ENCODE measurements at places on chromosomes 5 and 9.
A peak's percentile ranks its signal among the peaks of the same experiment; 100 is the strongest.

- no peak for DNase-seq
These were observed 68.1 kb downstream of the MEGF10 start for GRCh38 chr5:127358740-127359139.

GRCh38 chr5:115463983-115464382 is 80.6 kb downstream of the FEM1C start:
- DNase-seq, result no peak

GRCh38 chr9:2072752-2073405 is 57.7 kb downstream of the SMARCA2 start:
- no peak for DNase-seq

DNA sequence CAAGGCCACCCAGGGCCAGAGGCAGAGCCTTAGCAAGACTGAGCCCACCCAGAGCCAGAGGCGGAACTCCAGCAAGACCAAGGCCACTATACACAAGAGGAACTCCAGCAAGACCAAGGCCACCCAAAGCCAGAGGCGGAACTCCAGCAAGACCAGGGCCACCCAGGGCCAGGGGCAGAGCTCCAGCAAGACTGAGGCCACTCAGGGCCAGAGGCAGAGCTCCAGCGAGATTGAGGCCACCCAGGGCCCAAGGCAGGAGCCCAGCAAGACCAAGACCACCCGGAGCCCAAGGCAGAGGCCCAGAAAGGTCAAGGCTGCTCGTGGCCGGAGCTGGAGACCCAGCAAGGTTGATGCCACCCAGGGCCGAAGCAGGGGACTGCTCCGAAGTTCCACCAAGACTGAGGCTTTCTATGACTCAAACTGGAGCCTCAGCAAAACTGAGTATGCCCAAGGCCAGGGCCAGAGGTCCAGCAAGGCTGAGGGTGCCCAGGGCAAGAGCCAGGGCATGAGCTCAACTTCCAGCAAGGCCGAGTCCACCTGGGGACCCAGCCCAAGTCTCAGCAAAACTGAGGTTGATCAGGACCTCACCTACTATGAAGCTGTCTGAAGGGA is 4.2 kb downstream of the TOR2A start:
- no peak for DNase-seq

- no peak for DNase-seq
These were observed 679 bp downstream of the SMC5 start for GRCh38 chr9:70259512-70259802.

GRCh38 chr5:34728236-34728635 is 72.1 kb downstream of the RAI14 start:
- no peak for DNase-seq

DNA sequence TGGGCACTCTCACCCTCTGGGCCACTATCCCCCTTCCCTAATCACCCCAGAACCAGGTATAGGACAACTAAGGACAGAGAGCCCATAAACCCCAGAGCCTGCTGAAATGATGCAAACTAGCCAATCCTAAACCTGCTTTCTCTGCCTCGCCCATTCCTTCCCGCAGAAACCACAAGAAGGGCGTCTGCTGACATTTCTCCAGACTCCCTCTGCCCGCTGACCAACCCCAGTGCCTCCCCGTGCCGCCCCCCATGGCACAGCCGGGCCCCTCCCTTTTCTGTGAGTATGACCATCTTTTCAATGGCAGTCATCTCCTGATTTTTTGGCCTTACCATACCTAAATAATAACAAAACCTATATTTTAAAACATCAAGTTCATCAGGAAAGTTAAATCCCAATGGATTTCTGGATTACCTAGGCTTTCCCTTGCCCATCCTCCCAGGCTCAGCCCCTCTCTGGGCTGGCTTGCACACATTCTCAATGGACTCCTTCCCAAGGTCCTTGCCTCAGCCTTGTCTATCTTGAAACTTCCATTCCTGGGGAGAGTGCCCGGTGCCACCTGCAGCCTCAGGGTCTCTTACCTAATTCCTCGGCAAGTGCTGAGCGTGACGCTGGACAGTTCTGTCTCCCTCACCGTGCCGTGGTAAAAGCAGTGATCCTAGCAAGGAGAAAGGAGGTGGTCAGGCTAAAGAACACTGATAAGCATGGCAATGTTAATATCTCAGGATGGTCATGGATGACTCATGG is 45.2 kb downstream of the ADAM19 start:
- DNase-seq, result no peak

DNA sequence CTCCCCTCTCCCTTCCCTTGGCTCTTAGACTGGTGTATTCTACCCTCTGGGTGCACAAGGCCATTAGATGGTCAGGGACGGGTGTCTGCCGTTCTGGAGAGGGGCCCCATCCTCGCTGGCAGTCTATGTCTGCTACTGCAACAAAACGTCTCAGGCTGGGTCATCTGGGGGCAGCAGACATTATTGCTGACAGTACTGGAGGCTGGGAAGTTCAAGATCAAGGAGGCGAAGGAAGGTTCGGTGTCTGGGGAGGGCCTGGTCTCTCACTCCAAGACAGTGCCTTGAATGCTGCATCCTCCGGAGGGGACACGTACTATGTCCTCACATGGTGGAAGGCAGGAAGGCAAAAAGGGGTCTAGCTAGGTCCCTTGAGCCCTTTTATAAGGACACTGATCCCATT is 93.4 kb upstream of the COL5A1 start:
- DNase-seq, result no peak

- DNase-seq, result no peak
These were observed 29.1 kb downstream of the ADAMTS2 start for GRCh38 chr5:179316111-179316551.

- no peak for DNase-seq
These were observed 94.5 kb downstream of the F2RL2 start for GRCh38 chr5:76528547-76529331.

GRCh38 chr9:97675655-97676054 is 21.5 kb downstream of the XPA start:
- DNase-seq, result no peak

DNA sequence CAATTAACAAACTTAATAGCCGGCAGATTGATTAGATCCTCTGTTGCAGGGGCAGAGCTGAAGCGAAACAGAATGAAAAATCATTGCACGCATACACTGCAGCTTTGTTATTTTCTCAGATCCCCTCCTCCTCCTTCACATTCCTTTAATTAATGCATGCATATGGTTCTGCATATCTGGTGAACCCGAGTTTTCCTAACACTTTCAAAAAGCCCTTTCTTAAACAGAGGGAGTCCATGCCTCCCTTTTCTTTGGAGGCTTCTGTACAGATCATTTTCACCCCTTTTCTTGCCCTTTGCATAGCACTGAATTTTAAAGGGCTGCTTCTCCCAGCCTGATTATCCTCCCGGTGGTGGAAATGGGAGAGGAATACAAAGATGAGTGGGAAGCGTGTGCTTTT is 136.6 kb upstream of the TBCA start:
- DNase-seq, result no peak

GRCh38 chr5:80246001-80246758 is 9.7 kb downstream of the SERINC5 start:
- DNase-seq, result no peak

- DNase-seq, result no peak
These were observed 130.5 kb upstream of the CPEB4 start for GRCh38 chr5:173757403-173758209.

DNA sequence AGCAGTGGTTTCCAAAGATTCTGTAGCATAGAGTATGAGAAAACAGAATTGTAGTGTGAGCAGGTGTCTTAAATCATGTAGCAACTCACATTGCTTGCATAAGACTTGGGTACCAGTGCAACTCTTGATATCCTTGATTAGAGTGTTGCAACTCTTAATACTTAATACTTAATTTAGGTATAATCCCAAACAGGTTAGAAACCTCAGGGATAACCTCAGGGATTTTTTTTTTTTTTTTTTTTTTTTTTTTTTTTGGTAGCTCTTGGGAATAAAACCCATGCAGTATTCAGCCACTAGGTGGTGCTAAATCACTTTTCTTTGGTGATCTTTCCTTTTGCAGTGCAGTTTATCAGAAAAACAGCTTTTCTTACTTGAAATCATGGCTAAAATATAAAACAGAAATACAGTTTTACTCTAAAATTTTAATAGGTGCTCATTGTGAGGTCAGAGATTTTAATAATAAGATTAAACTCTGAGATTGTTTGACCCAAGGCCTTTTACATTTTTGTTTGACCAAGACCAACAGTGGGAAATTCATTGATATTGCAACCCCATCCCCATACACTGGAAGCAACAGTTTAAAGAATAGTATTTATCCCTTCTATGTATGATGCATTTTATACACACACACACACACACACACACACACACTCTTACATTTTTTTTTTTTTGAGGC is 55.3 kb downstream of the ERAP1 start:
- DNase-seq, result peak; percentile 33

GRCh38 chr9:38016375-38017135 is 52.5 kb downstream of the SHB start:
- no peak for DNase-seq

DNA sequence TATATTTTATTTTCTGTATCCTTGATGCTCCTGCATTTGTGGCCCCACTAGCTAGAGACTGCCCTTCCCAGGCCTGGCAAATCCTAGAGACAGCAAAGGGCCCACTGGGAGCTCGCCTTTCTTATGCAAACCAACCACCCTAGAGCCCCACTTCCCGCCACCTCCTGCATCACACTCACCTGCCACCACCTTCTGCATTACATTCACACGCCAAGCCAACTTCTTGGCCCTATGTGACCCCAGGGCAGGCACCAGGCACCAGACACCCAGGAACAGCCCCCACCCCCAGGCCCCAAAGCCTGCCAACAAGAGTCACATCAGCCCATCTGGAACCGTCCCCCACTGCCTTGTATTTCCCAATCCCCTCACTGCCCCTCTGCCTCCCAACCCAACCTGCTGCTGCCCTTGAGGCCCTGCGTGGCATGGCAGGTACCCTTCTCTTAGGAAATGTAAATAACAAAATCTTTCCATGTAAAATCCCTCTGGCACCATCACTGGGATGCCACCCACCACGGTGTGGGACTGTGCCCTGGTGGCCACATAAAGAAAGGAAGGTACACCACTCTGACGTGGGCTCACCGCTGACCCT is 22.0 kb downstream of the ROR2 start:
- no peak for DNase-seq

DNA sequence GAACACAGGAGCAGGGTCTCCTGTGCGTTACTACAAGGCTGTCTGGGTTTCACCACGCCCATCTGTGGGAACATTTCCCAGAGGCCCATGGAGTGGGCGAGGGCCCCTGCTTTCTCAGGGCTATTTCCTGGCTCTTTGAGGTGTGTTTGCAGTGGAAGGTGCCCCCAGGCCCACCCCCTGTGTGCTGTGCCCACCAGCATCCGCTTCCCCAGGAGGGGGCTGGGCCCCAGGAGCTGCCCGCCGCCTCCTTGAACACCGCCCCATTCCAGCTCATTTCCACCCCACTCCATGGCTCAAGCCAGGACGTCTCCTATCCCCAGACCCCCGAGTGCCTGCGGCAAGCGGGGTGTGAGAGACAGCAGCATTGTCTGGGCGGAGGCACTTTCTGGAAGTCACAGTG is 70.5 kb downstream of the NEK6 start:
- no peak for DNase-seq

DNA sequence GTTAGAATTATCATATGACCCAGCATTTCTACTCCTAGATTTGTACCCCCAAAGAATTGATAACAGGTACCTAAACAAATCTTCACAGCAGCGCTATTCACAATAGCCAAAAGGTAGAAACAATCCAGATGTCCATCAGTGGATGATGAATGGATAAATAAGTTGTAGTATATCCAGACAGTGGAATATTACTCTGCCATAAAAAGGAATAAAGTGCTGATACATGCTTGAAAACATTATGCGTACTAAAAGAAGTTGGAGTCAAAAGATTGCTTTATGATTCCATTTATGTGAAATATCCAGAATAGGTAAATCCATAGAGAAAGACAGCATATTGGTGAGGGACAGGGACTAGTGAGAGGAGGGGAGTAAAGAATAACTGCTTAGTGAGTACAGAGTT is 26.0 kb downstream of the MTREX start:
- DNase-seq, result no peak

- DNase-seq, result no peak
These were observed 157.1 kb upstream of the MPDZ start for GRCh38 chr9:13436591-13436990.

DNA sequence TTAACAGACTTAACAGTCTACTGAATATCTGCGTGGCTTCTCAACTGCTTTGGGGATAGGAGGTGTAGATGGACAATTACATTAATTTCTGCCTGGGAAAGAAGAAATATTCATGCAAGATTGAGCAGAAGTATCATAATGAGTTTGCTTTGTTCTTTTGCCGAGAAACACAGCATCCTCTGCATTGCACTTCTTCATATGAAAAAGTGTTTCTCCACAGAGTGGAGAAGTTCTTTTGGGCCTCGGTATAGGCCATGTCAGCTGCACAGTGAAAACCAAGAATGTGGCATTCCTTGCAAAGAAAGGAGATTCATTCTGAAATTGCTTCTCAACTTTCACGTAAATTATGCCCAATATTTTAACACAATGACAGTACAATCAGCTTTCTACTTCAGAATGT is 17.6 kb upstream of the SNX2 start:
- no peak for DNase-seq

- DNase-seq, result no peak
These were observed 187.2 kb upstream of the ZNF462 start for GRCh38 chr9:106675780-106676179.

DNA sequence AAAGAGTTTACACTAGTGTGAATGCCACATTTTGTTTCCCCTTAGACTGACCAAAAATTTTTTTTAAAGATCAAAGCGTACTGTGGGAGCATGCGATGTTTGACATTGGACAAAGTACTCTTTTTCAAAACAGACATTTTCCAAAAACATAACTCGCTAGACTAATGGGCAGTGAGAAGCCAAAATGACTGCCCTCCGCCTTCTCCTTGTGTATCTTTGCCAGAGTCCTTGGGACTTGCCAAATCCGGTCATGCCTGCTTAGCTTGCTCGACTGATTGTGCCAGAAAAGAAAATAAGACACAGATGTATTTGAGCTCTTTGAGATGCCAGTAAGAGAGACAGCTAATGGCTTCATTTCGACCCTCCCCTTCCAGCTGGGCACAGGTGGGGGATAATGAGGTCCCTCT is 157.5 kb downstream of the MAPKAP1 start:
- peak; percentile 37 for DNase-seq

DNA sequence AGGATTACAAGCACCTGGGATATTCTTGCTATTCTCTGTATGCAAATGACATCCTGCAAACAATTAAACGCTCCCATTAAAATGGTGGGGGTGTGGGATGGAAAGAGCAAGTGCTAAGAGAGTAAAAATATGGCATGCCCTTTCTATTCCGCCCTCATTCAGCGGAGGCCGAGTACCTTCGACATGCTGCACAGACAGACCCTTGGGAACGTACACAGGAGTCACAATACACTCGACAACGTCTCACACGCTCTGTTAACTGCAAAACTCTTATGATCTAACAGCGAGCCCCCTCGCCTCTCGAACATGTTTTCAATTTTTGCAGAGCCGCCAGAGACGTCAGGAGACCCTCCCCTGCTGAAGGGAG is 322.2 kb downstream of the CEMIP2 start:
- no peak for DNase-seq

DNA sequence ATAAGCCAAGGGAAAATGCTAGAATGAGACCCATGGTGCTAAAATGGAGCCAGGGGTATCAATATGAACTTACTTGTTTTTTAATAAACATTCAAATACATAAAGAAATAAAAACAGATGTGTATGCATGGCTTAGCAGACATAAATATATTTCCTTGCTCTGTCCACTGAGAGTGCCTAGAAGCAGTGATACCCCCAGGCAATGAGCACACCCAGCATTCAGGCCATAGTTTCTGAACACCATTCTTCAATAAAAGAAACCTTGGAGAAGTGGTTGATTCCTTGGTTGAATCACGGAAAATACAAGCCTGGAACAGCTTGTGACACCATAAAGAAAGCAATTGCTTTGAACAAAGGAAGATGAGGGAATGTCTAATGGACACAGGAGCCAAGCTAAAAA is 16.5 kb downstream of the LARS1 start:
- DNase-seq, result no peak
